Activated CD4-positive, alpha-beta T cell treated with anti-CD3 and anti-CD28 coated beads for 4 hours (primary cell): ENCODE measurements at places on chromosomes 5 and 9.

DNA sequence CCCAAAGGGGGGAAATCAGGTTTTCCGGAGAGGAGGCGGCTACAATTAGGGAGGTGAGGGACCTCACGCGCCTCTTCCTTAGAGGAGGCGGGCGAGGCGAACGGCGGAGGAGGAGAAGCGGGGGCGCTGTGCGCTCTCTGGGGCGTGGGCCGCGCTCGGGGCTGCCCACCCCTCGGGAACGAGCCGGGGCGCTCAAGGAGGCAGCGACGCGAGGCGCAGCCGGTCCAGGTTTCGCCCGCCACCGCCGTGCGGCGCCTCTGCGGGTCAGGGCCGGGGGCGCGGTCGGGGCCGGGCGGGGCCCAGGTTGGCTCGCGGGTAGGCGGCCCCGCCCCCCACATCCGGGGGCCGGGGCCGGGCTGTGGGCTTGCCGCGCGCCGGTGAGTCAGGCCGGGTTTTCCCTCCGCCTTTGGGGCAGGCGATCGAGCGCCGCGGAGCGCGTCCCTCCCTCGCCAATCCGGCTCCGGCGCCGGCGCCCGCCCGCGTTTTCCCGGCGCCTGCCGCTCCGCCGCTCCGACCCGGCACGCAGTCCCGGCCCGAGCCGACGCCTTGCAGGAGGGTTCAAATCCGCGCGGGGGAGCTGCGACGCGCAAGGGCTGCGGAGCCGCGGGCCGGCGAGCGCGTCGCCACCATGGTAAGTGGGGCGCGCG, at the start of gene N4BP3:
TSS of gene N4BP3 (plus strand) at position 392 of the 647 bp plus-strand sequence. CDS start 6,052 bp downstream, outside the sequence.
- DNase-seq, result peak; percentile 87

- no peak for DNase-seq
Observed at GRCh38 chr9:127598839-127599549, 13.1 kb upstream of the STXBP1 start.

DNA sequence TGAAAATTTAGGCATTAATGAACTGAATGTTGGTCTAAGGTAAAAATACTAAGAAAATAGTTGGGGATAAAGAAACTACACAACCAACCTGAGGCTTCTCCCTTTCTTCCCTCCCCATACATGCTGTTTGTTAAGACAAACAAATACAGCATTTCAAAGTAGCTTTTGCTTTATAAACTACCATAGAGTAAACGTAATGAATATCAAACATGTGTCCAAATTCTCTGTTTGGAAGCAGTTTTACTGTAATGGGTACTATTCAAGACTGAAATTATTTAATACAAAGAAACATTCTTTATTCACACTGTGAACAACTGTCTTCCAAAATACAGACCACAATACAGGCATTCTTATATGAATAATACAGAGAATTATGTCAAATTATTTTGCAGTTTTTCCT, 52.0 kb downstream of the SLC44A1 start:
- no peak for DNase-seq

DNA sequence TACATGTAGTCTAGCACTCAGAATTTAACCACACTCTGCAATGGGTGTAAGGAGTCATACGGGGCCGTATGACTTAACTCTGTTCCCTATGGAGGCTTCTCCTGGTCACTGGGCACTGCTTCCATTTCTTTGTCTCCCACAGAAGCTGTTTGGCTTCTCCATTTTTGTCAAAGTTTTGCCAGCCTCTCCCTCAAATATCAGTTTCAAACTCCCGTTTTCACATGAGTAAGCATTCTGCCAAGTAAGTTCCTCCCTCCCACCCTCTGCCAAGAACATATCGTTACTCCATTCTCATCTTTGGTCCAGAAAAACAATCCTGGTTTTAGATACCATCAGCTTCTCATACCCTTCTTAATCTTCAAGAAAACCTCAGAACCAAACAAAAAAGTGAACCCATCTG, 6.1 kb downstream of the AFAP1L1 start:
- no peak for DNase-seq

- peak; percentile 39 for DNase-seq
Observed at GRCh38 chr5:75566710-75567309, 44.4 kb upstream of the ANKDD1B start.

DNA sequence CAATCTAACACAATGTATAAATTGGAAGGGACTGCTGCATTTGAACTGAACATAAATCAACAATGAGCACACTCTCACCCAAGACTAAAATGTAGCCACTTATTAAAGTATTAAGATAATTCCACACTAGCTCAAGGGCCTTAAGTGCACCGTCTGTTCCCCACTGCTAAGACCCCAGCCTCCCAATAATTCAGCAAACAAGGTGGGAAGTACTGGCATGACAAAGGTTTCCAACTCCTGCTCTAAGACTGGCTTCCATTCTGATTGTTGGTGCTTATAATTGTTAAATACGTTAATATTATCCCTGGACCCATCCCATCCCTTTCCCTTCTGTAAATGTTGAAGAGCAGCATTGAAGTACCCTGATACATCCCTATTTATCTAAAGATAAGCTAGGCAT, 636.7 kb downstream of the NR2F1-AS1 start:
- DNase-seq, result no peak
